NCI-H526 treated with DMSO at 0.1 percent for 48 hours (cell line): ENCODE measurements at places on chromosomes 2 and 18.

GRCh38 chr18:53817976-53818950 lies 406.2 kb downstream of the MBD2 start:
- no peak for DNase-seq

DNA sequence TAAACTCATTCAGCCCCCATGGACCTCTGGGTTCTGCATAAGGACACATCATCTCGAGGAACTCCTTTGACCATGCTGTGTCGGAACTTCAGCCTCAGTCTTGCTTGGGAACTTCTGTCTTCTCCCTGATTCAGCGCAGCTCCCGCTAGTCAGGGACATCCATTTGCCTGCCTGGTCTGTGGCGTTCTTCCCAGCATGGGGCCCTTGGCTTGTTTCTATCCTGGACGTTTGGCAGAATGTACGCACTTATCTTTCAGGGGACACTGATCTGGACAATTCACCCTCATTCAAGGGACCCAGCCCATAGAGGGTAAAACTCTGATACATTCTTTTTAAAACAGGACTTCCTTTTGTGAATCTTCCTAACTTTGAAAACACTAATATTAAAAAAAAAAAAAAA lies 75.8 kb upstream of the WIPF1 start:
- no peak for DNase-seq

DNA sequence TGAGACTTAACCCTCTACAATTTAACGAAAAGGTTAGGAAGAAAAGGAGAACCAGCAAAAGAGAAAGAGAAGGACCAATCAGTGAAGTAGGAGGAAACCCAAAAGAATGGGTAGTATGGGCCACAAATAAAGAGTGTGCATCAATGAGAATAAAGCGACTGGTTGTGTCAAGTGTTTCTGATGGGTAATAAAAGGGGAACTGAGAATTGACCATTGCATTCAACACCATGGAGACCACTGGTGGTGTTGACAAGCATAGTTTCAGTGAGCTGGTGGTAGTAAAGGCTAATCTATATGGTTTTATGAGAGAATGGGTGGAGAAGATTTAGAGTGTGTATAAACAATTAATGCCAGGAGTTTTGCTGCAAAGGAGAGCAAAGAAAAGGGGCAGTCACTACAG lies 75.4 kb downstream of the CSRNP3 start:
- DNase-seq, result no peak

DNA sequence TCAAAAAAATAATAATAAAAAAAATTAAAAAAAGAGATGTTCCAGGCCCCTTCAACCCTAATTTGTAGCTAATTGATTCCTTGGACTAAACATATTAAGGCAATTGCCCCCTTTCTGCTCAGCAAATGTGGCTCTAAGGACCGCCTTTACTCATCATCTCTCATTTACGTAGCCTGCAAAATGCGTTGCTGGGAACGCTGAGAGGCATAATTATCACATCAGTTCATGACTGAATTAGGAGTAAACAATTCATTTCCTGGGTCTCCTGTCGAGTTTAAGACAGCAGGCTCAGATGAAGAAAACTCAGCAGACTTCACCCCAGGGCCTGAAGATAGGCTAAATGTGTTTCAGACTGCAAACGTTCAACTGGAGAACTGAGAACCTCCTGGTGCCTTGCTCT lies 413.5 kb downstream of the NBAS start:
- DNase-seq, result no peak

GRCh38 chr2:129922571-129923264 lies 56.7 kb upstream of the RAB6C start:
- peak; percentile 27 for DNase-seq

- DNase-seq, result no peak
Observed at GRCh38 chr2:2701176-2701781, 370.2 kb upstream of the MYT1L start.

DNA sequence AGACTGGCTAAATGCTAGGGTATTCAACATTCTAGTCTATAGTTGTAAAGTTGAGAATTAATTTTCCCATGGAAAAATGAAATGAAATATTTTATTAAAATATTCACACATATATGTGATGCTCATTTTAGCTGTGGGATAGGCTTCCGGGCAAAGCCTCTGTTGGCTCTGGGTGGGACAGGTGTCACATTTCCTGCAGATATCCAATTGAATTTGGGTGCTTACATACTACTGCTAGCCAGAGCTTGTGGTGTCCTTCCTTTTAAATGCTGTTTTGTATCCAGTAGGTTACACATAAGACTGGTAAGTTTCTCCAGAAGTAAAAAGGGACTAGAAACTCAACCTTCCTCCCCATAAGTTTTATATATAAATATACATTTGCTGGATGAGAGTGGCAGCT lies 73.8 kb downstream of the RPRM start:
- DNase-seq, result peak; percentile 22

DNA sequence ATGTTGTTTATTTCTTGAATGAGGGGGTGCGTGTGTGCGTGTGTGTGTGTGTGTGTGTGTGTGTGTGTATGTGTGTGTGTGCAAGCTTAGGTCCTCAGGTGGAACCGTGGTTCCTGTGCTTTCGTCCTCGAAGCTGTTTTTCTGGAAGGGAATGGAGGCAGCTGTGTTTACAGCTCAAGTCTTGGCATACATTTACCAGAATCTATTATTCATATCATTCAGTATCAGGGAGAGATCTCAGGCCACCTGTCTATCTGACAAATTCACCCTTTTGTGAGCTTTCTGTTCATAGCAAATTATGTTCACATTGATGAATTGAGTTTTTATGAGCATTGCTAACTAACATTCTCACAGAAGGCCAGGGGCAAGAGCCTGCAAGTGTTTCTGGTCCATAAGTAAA lies 550.4 kb downstream of the ARHGAP15 start:
- peak; percentile 57 for DNase-seq

GRCh38 chr2:74833418-74834233 lies at the start of gene HK2:
Gene HK2 (plus strand): TSS chr2:74834127. CDS start chr2:74834581, 454 bp downstream.
- peak; percentile 50 for DNase-seq

DNA sequence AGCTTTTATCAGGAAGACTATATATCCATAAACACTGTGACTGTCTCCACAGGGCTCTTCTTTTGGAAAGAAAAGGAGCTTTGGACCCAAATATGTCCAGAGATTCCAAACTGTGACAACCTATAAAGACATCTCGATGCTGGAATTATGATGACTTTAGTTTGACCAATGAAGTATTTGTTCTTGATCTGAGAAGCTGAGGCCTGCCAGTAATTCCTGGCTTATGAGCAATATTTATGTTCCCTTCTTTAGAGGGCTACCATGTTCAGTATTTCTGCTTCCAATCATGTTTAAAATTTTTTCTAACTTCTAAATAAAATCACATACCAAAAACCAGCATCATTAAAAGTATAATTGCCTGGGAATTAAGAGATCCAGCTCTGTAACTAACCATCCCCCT lies 41.1 kb downstream of the FEZ2 start:
- DNase-seq, result no peak

DNA sequence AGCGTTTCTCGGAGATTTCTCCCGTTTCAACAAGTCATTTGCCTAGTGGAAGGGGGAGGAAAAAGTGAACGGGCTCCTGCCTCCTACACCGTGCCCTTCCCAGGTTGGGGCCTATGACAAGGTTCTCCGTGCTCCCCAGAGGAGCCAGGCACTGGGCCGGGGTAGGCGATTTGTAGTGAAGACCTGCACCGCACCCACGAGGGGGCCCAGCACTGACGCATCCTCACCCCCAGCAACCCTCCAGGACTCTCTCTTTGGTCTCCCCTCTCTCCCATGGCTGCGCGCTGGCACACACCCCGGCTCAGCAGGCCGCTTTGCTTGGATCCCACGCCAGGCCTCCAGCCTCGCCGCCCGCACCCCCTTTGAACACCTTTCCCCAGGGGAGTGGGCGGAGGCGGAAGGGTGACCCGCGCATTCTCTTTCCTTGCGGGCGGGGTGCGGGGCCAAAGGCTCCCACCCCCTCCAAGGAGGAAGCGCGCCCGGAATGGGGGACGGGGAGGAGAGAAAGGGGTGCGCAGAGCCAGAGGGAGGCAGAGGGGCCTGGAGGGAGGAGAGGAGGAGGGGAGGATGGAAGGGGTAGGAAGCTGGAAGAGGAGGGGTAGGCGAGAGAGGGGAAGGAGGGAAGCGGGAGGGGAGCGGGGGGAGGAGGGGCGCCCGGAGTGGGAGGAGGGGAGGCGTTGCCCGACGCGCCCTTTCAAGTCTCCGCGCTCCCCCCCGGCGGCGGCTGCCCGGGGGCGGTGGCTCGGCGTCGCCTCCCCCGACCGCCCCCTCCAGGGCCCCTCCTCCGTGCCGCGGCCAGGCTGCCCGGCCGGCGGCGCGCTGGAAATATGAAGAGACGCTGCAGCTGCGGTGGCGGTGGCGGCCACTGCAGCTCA lies at the start of gene APCDD1:
APCDD1 (plus strand) TSS at position 830 of the 875 bp plus-strand sequence. CDS start 347 bp downstream, outside the sequence.
- DNase-seq, result peak; percentile 5

- no peak for DNase-seq
Observed at GRCh38 chr18:76537621-76538020, 42.6 kb upstream of the ZNF516 start.

DNA sequence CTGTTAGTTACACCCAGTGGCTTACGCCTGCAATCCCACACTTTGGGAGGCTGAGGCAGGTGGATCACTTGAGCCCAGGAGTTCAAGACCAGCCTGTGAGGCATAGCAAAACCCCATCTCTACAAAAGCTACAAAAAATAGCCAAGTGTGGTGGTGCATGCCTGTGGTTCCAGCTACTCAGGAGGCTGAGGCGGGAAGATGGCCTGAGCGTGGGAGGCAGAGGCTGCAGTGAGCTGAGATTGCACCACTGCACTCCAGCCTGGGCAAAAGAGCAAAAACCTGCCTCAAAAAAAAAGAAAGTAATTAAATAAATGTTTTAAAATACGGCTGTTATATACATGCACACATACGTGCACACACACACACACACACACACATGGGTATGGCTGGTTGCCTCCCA lies 194.8 kb downstream of the HDAC4 start:
- no peak for DNase-seq

DNA sequence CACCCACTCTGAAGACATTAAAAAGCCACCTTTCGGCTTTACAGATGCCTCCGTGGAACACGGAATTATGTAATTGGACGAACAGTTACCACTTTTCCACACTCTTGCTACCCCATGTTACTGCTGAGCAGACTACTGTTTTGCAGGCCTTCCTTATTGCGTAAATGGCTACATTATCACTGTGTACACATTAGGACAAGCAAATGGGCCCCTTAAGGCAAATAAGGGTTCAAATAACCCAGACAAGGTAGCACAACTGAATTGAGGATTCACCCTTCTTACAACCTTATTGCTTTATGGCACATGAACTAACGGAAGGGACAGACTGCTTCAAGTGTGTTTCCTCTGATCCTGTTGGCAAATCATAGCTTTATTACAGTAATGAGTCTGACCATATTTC lies 832.2 kb upstream of the FANCL start:
- DNase-seq, result peak; percentile 64

DNA sequence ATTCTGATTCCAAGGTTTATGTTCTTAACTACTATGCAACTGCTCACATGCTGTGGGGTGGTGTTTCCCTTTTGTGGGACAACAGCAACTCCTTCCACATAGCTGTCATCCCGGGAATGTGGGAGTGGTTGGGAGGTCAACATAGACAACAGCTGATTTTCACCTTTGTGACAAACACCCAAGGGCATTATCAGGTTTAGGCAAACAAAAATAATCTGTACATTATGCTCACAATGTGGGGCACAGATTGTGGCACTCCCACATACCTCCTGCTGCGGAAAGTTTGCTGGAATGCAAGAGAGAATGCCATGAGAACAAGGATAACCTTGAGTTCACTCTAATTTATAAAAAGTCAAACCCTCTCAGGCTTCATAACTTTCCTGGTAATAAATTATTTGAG lies 582.6 kb downstream of the CNTNAP5 start:
- DNase-seq, result no peak

DNA sequence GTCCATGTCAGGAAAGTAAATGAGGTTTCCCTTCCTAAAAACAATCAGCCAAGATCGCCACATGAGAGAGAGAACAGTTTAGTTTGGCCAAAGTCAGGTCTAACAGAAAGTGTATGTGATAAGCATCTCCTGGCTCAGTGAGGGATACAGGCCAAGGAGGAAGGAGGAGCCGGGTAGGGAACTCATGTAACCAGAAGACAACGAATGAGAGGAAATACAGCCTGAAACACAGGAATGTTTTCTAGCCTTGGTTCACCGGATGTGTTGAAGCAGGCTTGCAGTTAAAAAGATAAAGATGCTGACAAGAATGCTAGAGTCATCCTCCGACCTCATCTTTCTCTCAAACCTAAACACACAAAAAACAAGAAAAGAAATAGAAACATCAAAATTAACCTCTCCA lies 283.9 kb upstream of the SIX2 start:
- DNase-seq, result no peak

- DNase-seq, result no peak
Observed at GRCh38 chr2:40348038-40348437, 103.9 kb downstream of the SLC8A1 start.

DNA sequence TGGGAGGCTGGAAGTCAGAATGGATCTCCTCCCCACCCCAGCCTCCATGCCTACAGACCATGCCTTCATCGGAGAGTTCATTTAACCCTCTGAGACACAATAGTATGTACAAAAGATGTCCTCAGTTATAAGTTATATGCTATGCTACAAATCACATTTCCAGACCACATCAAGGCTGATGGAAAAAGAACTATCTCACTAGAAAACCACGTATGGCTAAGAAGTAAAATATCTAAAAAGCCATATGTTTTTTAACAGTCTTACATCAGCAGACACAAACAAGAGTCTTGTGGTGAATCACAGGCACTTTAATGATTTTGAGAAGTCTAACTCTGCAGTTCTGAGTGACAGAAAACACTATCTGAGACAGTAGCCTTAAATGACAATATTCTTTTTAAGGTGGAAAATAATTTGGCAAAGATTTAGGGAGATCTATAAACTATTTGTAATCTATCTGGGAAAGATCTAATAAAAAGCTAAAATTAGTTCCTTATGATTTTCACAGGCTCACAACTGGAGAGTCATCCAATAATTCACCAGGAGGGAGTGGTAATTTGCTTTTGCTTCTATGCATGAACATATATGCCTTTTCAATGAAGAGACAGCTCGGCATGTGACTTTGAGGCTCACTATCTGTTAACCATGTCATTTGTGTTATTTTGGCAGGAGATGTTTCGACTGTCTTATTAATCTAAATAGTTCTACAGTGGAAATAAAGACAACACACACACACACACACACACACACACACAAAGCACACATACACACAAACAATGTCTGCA lies 197.5 kb downstream of the IRS1 start:
- DNase-seq, result no peak
